PC-9 (cell line): ENCODE measurements at places on chromosomes 3 and 15.

- DNase-seq: no peak
Observed at GRCh38 chr3:52310861-52311575, 5.1 kb upstream of the DNAH1 start.

DNA sequence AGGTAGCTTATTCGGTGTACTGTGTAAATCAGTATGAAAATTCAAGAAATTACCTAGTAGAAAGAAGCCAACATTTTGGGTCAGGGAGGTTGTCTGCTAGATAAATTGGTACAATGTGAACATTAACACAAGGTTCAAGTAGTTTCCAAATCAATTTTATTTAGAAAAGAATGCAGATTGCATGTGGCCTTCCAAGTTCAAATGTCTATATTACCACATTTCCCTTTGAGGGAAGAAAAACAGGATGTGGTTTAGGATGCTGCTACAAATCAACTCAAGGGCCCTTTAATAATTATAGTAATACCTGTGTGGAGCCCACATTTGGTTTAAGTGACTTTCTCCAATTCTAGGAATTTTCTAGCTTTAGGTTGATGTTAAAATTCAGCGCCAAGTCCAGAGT, 57.5 kb downstream of the CADPS start:
- DNase-seq: no peak

DNA sequence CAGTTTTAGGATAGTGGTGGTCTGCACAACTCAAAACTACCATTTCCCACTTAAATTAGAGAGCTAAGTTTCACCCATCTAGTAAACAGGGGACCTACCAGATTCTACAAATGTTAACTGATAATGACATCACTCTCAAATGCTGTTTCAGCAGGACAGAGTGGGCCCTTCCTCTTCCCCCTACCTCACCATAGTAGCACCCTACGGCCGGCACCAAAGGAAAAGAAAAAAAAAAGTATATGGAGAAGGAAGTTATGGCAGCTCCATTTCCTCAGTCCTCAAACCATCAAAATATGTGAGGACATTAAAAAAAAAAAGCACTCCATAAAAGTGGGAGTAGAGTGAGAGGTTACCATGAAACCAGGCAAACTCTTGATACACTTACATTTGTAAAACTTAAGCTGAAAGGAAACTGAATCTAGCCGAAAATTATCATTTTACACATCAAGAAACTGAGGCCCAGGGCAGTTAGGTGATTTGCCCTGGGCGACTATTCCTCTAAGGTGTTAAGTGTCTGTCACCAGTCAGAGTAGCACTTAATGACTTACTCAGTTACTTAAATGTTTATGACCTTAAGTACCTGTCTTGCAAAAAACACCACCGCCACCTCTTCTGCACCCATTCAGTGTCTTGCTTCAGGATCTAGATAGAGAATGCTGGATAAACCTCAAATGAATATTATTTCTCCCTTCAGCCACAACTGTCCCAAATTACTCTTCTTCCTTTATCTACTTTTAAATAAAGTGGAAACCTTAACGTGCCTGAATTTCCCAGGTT, 2.7 kb downstream of the MSL2 start:
- DNase-seq: no peak

DNA sequence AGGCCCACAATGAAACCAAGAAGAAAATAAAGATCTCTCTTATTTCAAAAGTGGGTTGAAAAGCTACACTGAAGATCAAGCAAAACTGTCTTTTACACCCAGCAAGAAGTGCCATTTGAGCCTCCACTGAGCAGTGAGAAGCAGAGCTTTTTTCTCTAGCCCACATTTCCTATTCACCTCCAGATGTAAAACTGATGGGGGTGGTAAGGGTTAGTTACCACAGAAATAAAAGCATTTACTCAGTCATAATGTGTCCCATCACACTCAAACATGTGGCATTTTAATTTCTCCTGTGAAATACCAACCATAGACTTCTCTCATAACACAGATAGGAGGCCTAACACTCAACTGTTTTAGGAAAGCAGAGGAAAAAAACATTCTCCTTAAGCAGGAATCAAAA, 21.0 kb downstream of the IFT57 start:
- no peak for DNase-seq

- no peak for DNase-seq
Observed at GRCh38 chr3:17074559-17074958, 189.8 kb downstream of the PLCL2 start.

DNA sequence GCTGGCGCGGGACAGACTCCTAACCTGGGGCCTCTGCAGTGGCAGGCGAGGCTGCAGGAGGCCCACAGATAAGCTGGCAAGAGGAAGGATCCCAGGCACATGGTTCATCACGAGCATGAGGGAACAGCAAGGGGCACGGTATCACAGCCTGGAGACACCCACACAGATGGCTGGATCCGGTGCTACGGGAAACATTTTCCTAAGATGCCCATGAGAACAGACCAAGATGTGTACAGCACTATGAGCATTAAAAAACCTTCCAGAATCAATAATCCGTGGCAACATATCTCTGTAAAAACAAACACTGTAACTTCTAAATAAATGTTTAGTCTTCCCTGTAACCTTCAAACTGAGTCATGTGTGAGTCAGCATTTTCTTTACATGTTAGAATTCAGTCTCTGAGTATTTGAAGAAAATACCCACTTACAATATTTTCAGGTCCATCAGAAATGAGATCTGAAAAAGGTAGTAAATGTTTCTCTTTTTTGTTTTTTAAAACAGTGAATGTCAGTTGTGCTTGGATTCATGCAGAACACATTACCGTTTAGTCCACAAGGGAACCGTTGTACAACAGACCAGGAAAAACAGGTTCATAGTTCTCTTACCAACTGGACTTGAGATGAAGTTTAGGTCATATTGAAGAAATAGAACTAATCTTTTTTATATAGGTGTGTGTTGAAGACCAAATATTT, 75.9 kb downstream of the BOC start:
- DNase-seq: peak; percentile 47

DNA sequence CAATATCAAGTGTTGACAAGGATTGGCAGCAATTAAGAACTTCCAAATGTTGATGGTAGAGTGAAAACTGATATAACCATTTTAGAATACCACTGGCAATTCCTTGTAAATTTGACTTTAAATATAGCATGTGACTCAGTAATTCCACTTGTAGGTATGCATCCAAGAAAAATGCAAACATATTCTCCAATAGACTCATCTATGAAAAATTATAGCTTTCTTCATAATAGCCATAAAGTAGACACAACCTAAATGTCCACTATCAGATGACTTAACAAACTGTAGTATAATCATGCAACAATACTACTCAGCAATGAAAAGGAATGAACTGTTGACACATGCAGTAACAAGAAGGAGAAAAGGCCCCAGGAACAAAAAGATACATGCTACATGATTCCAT, 988.1 kb downstream of the FHIT start:
- no peak for DNase-seq

GRCh38 chr3:45145223-45145622, 955 bp downstream of the CDCP1 start:
- DNase-seq: no peak
